ENCODE measurements at places on chromosomes 2 and 18. TPM values are rescaled to one million over a fixed set of nuclear protein-coding genes. Genes with fewer than 3 reads are reported as not detected.

DNA sequence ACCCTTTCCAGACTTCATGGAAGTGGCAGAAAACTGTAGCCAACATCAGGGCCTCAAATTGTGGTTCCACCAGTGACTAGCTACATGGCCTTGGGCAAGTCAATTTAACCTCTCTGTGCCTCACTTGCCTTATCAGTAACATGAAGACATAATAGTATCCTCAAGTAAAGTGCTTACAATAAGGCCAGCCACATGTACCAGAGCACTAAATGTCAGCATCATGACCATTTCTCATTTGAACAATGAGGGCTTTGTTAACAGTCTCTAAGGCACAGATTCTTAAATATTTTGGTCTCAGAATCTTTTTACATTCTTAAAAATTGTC, 5.8 kb upstream of the KCMF1 start:
- no peak for ATAC-seq

Gene HOXD12
- total RNA-seq, result not detected

- no peak for ATAC-seq
Measured at GRCh38 chr2:221203125-221203524, 369.0 kb downstream of the EPHA4 start.

GRCh38 chr18:43275546-43275945, 1.7 kb downstream of the SYT4 start:
- ATAC-seq, result no peak

GRCh38 chr2:53202063-53202462, 565.5 kb upstream of the CHAC2 start:
- no peak for ATAC-seq

Gene LIPT1
- total RNA-seq, result 11.9 TPM

DNA sequence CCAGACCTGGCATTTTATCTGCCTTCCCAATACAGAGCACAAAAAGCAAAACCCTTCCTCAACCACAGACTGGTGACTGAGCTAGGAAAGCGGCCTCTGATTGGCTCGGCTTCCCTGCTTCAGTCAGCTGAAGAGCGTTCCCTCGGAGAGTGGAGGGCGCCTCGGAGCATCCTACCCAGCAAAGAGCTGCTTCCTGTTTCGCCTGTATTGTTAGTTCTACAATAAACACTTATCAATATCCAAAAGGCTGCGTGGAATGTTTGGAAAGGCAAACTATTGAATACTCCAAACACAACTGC, 125.0 kb downstream of the CACNB4 start:
- peak; percentile 62 for ATAC-seq

Gene LDLRAD4
- 85.9 TPM for total RNA-seq

Gene GPR75
- total RNA-seq, result 2.5 TPM

Gene UCN
- total RNA-seq, result 1.7 TPM

- no peak for ATAC-seq
Measured at GRCh38 chr2:235893129-235893698, 275.0 kb downstream of the GBX2 start.

Gene ZNF519
- total RNA-seq, result 4.3 TPM

Gene CCDC74B
- 5.1 TPM for total RNA-seq

Gene KCTD1
- 16.8 TPM for total RNA-seq

GRCh38 chr18:46152436-46152807, 48.2 kb downstream of the HAUS1 start:
- ATAC-seq, result no peak

GRCh38 chr2:235763816-235764215, 270.0 kb downstream of the AGAP1 start:
- ATAC-seq, result no peak

Data from gastroesophageal sphincter (tissue), 4 donors.